ENCODE measurements at places on chromosomes 5 and 9.

GRCh38 chr5:150428106-150428876 is 15.6 kb upstream of the CD74 start:
- no peak for DNase-seq

DNA sequence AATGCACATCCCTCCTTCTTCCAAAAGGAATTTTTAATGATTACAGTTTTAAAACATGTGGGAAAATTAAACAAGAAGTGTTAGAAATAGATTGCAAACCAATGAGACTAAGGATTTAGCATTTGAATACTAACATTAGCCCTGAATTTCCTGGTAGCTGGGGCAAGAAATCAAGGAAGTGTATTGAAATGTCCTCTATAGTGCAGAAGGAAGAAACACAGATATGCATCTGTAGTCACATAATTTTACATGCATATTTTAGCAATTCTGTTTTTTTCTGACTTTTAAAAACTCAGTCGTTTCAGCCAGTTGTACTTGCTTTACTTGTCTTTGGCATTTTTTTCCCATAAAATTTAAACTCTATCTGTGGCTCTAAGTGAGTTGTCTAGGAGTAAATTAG is 45.8 kb downstream of the FRMPD1 start:
- no peak for DNase-seq

GRCh38 chr9:130421154-130421801 is 23.5 kb upstream of the ASS1 start:
- no peak for DNase-seq

GRCh38 chr5:12217039-12217438 is 312.8 kb upstream of the CTNND2 start:
- DNase-seq: no peak

DNA sequence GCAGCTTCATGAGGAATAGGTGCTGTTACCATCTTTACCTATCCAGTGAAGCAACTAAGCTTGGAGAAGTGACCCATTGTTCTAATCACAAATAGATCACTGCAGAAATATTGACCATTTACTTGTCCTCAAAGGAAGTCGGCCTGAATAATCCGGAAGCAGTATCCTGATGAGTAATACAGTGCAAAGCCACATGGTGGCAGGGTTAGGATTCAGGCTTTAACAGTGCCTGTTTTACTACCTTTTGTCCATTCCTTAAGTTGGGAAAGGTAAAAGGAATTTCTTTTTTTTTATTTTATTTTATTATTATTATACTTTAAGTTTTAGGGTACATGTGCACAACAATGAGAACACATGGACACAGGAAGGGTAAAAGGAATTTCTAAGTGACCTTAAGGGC is 336.3 kb downstream of the KDM4C start:
- no peak for DNase-seq

- DNase-seq: no peak
These were observed 35.0 kb upstream of the ANKH start for GRCh38 chr5:14906628-14907027.

DNA sequence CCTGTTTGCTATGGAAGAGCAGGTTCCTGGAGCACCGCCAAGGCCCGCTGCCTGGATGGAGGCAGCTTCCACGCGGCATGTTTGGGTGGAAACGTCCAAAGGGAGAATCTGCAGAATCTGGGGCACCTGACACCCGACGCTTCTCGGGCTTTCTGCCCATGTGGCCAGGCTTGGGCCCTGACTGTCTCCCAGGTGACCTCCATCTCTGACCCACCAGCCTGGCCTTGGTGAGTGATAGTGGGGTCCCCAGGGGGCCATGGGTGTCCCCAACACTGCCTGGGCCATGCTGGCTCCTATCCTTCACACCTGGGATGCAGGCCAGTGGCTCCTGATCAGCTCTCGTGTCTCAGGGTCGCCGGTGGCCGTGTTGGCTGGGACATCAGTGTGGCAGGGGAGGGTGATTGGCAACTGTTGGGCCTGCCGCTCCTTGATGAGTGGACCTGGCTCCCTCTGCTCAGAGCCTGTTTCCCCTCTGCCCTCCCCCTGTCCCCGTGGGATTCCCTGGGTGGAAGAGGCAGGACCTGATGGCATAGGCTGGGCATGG is 34.0 kb downstream of the GLT6D1 start:
- DNase-seq: no peak

- no peak for DNase-seq
These were observed 308.5 kb upstream of the KCNN2 start for GRCh38 chr5:114053372-114053771.

GRCh38 chr9:129464972-129465833 is 155.7 kb downstream of the C9orf50 start:
- DNase-seq: no peak

DNA sequence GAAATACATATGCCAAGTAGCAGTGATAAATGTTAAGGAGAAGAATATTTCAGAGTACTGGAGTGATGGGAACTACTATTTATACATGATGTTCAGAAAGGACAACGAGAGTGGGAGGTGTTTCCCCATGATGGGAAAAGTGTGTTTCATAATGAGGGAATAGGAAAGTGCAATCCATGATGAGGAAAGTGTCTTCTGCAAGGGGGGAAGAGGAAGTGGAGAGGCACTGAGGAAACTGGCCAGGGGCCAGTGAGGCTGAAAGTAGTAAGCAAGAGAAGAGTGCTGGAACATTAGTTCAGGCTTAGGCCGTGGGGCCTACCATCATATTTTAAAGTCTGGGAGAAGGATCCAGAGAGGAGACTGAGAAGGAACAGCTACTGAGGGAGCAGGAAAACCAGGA is 327.2 kb downstream of the SLF1 start:
- DNase-seq: no peak

- no peak for DNase-seq
These were observed 49.2 kb upstream of the MINAR2 start for GRCh38 chr5:129698661-129699060.

- no peak for DNase-seq
These were observed 97.1 kb downstream of the ENC1 start for GRCh38 chr5:74543162-74543995.

DNA sequence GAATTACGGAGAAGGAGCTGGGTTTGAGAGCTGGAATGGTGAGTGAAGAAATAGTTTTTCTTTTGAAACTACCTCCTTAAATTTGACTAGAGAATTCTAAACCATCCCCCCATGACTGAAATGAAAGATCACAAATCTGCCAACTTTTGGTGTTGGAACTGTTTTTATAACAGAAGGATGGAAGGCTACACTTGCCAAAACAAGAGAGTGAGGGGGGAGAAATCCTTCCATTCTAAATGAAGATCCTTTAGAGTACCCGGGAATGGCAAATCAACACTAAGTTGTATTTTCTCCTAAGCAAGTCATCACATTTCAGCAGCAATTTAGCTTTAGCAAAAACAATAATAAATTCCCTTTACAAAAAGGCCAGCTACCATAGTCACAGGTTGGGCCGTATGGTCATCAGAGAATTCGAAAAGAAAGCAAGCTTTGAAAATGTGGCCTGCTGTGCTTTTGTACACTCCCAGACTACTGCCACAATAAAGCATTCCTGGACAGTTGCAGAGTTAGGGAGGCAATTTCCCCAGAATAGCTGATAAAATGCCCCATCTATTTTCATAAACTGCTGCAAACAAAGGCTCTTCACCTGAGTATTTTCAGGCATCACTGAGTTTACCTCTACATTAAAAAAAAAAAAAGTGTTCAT is 25.0 kb upstream of the FREM1 start:
- DNase-seq: no peak

DNA sequence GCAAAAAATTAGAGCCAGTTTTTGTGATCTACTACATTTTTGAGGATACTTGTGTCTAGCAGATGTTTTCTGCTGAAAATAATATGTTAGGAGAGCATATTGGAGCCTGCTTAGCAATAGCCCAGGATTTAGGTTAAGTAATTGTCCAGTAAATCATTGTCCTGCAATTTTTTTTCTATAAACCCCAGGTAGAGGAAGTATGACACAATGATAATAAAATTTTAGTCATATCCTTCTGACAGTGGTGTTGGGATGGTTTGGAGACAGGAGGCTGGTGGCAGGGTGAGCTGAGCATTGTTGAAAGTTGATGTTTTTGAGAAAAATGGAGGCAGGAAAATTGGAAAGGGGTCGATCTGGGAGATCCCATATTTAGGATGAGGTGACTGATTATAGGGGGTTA is 3.5 kb downstream of the SNCAIP start:
- DNase-seq: no peak

GRCh38 chr9:91162784-91163443 is 198.8 kb downstream of the AUH start:
- DNase-seq: no peak

- DNase-seq: no peak
These were observed 179.0 kb downstream of the ROR2 start for GRCh38 chr9:91771027-91771426.

DNA sequence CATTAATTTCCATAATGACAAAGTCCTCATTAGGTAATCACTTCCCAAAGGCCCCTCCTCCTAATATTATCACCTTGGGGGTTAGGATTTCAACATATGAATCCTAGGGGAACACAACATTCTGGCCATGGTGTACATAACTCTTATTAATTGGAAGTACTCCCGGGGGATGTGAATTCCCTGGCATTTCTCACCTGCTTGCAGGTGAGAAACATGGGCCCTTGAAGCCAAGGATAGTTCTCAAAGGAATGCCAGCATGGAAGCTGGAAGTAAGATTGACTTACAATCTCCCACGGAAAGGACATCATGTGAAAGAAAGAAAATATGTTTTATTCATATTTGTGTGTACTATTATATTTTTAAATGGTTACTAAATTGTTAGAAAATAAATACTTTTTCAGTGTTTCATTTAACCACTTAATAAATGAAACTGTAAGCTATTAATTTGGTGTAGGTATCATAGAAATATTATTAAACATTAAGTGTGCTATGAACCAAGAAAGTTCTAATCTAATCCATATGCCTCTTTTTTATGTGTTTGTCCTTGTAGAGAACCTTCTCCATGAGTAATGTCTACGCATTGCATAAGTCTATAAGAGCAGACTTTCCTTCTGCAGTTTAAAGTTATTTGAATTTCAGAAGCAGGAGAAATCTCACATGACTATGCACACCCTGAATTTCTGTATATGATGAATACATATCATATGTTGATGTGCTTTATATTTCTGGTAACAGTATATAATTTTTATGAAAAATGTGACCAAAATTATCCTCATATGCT is 59.4 kb downstream of the ANXA1 start:
- DNase-seq: no peak

DNA sequence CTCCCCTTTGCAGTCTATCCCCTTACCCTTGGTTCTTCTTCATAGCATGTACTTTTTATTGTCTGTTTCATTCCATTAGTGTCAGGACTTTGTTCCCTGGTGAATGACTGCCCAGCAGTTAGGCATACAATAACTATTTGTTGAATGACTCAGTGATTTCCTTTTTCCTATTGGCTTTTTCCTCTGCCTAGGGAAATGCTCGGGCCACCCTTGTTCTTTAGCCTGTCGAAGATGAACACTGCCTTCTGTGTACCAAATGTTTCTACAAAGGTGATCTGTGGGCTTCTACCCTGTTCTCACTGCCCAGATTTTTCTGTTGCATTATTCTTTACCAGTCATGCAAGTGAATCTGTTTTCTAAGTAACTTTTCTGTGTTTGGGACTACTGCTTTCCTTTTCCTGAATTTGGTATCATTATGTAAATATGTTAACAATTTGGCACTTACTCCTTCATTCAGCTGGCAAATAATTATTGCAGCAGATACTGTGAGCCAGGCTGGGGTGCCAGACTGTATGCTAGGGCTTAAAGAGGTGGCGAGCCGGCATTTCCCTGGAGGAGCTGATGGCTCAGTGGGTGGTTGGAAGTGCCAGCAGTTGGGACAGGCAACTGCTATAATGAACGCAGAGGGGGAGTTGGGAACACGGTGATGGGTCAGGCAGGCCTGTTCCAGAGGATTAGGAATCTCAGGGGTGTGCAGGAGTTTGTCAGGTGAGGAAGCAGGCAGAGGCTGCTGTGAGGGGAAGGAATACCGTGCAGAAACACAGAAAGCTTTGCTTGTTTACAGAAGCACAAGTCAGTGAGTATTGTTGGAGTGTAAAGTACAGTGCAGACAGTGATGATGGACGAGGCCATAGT is 30.6 kb downstream of the KDM4C start:
- DNase-seq: no peak

GRCh38 chr9:126872516-126872915 is 12.1 kb downstream of the ZBTB34 start:
- no peak for DNase-seq
